ENCODE measurements at places on chromosomes 7 and 10.

DNA sequence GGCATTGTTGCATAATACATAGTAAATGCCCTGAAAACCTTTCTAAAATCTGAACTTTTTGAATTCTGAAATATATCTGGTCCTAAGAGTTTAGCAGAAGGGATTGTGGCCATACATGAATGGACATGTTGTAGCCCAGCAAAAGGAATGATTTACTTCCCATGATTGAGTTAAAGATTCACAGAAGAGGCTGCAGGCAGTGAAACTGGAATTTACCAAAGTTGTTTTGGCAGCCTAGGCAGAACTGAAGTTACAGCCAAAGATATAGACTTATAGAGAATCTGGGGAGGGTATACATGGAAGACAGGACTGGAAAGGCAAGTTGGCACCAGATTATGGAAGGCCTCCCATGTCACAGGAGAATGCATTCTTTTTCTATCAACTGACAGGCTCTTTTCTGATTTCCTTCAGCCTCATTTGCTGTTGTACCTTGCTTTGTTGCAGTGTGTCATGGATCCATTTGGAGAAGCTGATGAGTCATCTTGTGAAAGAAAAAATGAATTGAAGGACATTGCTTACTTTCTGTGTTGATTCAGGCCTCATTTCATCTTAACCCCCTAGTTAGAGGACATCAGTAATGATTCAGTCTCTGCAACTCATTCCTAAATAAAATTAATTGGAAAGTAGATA is 356.2 kb upstream of the LRGUK start:
- no peak for DNase-seq

- DNase-seq: no peak
These were observed 52.4 kb upstream of the ITGB1 start for GRCh38 chr10:33010132-33011037.

DNA sequence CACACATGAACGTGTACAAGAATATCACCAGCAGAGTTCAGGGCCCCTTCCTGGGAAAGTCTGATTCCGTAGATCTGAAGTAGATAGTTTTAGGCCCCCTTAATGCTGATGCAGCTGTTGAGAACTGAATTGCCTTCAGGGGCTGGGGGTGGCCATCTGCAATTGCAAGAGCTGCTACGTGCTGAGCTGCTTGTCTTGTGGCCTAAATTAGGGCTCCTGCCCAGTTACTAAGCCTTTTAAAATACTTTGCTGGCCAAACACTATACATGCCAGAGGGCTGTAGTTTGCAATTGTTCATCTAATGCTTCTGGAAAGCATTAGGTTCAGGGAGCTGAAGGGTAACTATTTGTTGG is 71.7 kb downstream of the TMEM178B start:
- no peak for DNase-seq

DNA sequence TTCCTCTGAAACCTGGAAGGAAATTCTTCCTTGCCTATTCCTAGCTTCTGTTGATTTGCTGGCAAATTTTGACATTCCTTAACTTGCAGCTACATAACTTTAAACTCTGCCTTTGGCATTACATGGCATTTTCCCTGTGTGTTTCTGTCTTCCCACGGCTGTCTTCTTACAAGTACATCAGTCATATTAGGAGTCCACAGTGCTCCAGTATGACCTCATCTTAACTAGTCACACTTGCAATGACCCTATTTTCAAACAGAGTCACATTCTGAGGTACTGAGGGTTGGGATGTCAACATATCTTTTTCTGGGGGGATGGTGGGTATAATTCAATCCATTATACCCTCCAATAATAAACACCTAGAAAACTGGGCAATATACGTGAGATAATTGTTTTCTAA is 37.4 kb upstream of the EPHB6 start:
- no peak for DNase-seq

- DNase-seq: no peak
These were observed 116.6 kb downstream of the DOCK1 start for GRCh38 chr10:127021801-127022200.

DNA sequence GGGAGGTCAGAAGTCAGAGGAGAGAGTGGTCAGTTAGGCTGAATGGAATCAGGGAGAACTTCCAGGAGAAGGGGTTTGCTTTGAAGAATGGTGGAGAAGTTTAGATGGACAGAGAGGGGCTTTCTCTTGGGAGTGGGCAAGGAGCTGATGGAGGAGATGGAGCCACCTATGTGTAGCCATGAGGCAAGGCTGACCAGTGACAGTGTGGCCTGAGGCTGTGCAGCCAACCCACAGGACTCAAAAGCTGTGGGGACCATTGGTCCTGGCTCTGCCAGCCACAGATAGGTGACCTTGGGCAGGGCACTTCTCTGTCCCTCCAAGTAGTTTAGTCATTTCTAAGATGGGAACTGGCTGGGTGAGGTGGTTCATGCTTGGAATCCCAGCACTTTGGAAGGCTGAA is 18.7 kb downstream of the NEURL1 start:
- no peak for DNase-seq

DNA sequence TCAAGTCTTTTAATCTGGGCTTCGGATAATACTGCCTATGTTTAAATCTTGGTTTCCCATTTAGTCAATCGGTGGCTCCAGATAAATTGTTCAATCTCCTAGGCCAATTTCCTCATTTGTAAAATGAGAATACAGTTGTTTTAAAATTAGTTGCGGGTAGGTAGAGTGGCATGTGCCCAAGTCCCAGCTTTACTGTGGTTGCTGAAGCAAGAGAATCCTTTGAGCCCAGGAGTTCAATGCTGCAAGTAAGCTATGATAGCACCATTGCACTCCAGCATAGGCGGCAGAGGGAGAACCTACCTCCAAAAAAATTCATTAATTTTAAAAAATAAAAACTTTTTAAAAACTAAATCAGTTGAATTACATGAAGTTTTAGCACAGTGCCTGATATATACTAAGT is 7.3 kb downstream of the RNF216 start:
- no peak for DNase-seq

GRCh38 chr7:5769571-5769970 is 11.9 kb downstream of the RNF216 start:
- no peak for DNase-seq

- no peak for DNase-seq
These were observed 138.1 kb downstream of the ADAM22 start for GRCh38 chr7:88071994-88072714.

GRCh38 chr7:28024786-28025334 is 155.7 kb downstream of the JAZF1 start:
- DNase-seq: no peak

- no peak for DNase-seq
These were observed 721.7 kb upstream of the GALNT17 start for GRCh38 chr7:70410134-70410750.

DNA sequence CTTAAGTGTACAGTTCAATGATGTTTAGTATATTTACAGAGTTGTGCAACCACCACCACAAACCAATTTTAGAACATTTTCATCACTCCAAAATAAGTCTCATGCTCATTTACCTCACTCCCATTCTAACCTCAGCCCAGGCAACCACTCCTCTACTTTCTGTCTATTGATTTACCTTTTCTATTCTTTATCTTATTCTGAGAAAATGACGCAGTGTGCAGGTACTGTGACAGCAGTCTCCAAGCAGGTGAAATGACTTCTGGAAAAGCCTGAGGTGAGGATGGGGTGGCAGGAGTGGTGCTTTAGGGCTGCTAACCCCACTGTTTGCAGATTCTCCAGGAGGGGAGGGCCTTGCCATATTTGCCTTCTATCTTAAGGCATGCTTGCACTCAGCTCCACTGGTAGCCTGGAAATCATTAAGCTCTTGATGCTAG is 39.5 kb downstream of the GARS1 start:
- no peak for DNase-seq

All from CMK (cell line).